ENCODE measurements at places on chromosomes 7 and 10.

- no peak for DNase-seq
Measured at GRCh38 chr10:97673736-97674525, 13.1 kb downstream of the AVPI1 start.

GRCh38 chr7:1544178-1544895, 11.7 kb downstream of the TMEM184A start:
- DNase-seq = no peak

DNA sequence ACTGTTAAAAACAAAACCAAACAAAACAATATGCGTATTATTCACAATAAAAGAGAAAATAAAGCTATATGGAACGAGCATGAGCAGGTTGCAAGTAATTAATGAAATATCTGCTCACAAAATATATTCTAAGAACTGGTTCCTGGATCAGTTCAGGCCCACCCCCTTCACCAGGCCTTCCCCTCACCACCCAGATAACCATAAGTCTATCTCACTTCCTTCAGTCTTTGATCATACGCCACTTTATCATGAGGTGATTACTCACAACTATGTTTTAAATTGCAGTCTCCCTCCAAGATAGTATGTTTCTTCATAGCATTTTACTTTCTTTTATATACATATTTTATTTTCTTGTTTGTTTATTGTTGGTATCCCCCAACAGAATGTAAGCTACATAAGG, 263.1 kb upstream of the HGF start:
- DNase-seq = no peak

DNA sequence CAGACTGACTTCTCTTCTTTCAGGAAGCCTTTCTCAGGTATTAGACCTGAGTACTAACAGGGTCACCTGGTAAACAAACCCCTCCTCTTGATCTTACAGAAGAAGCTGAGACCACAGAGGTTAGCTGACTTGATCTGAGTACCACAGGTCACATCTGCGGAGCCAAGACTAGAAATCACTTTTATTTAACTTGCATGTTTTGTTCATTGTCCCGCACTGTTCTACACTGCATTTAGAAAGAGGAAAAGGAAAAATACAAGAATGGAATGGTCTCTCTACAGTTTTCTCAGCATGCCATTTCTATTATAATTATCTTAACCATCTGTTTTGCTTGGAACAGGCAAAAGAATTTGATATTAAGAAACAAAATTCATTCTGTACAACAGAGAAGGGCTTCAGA, 245.6 kb upstream of the ETV1 start:
- DNase-seq = no peak

DNA sequence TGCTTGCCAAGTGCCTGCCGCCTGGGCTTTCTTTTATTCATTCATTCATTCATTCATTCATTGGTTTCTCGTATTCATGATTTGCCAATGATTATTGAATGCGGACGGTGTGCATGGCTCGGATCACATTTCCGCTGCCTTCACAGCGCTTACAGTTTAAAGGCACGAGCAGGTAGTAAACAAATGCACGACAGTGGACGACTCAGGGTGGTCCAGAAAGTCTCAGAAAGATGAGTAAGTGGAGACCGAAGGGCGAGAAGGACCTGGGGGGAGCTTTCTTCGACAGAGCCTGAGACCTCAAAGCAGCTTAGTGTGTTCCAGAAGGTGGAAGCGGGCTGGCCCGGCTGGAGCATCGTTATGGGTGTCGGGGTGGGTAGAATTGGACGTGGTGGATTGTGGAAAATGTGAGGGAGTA, 506 bp downstream of the MCM10 start:
- DNase-seq = no peak

DNA sequence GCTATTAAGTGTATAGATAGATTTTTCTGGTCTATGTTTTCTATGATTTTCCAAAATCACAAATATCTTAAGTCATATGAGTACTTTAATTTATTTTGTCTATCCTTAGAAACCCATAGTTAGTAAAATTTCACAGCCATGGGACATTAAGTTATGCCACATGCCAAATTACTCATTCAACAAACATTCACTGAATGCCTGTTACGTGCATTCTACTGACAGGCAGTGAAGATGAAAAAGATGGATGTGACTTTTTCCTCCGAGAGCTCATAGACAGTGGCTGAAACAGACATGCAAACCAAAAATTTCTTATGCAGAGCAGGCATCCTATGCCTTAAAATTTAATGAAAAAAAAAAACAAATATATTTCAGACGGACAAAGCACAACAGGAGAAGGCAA, 84.9 kb downstream of the CHRM2 start:
- DNase-seq = no peak

DNA sequence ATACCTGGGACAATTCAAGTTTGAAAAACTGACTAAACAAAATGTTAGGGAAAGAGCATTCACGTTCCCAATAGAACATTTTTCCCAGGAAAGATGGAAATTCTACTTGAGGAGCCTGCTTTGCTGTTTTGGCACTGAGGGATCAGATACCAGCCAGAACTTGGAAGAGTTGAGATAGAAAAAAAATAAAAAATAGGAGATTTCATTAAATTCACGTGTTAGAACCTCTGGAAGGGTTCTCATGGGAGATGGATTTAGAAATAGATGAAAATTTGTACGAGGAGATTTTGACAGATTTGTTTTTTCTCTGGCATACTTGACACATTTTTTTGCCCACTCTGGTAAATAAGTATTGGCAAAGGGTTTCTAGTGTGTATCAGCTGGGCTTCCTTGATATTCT, 63.7 kb downstream of the CELF2 start:
- DNase-seq = no peak

DNA sequence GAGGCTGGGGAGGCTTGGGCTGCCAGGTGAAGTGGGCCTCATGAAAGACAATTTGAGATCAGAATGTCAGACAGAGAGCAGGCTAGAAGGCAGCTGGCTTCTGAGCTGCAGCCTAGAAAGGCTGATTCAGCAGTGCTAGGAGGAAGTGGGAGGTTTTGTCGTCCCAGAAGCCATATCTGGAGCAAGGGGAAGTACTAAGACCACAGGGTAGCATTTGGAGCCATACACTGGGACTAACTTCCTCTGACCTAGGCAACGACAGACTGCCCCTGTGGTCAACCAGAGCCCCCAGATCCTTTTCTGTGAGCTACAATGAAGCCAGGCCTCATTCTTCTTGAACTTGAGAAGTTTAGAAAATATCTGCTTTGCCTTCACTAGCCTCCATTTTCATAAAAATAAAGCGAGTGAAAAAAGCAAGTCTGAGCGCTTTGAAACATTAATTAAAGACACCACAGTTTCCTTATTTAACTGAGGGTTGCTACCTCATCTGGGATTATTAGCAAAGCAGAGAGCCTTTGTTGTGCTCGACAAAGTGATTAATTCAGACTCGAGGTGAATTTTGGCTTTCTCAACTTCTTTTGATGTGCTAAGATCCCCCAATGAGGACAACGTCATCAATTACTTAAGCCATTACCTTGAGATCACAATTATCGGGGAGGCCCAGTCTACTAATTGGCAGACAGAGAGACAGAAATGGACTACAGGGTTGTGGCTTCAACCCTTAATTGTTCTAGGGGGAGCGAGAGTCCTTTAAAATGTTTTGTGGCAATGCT, 26.6 kb downstream of the TBXAS1 start:
- DNase-seq = no peak

DNA sequence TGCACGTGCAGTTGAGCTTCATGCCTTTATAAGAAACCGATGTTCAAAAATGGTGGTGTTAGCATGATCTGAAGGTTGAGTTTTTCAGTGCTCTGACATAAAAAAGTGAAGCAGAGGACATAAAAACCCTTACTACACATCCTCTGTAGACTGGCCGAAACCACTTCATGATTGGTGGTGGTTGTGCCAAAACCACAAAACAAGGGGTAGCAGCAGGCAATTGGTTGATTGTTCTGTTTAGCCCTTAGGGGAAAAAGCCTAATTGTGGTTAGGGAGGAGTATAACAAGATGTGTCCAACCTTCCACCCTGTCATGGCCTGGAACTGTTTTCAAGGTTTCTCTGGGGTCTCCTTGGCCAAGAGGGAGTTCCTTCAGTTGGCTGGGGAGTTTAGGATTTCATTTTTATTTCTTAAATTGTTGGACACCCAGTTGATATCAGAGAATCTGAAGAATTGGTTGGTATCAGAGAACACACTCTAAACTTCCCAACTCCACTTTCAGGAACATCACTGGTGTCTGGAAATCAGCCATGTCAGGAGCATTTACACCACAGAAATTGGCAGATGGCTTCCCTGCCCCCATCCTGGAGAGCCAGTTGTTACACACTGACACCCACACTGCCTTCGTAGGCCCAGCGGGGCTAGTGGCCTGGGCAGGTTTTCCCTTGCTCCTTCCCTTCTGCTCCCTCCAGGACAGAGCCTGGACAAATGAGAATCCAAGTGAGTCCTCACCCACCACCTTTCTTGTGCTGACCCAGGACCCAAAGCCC, 18.8 kb downstream of the MRPS24 start:
- DNase-seq = no peak

GRCh38 chr10:95531058-95531809, 29.9 kb downstream of the SORBS1 start:
- no peak for DNase-seq

GRCh38 chr7:30973791-30974604, 10.2 kb downstream of the GHRHR start:
- no peak for DNase-seq

- no peak for DNase-seq
Measured at GRCh38 chr10:66844176-66844942, 81.5 kb upstream of the LRRTM3 start.

GRCh38 chr10:44234483-44234875, 150.4 kb downstream of the CXCL12 start:
- no peak for DNase-seq

DNA sequence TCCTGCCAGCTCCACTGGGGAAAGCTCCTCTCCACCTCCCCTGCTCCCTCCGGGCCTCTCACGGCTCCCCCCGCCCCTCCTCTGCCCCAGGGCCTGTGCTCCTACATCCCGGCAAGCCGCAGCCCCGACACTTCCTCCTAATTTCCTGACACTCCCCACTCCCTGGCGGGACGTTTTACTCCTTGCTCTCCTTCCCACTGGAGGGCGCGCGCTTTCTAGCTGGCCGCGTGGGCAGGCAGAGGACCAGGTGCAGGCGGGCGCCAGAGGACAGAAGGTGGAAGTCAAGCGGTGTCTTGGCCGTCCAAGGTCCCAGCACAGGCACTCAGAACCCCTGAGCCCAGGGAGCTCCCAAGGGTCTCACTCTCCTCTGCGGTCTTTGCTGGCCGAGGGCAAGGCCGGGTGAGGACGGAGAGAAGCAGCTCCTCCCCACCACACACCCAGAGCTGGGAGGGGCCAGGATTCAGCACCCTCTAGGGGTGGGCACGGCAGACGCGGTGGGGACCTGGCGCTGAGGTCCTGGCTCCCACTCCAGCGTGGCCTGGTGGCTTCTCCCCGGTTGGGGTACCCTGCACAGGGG, 19.1 kb downstream of the ADAM8 start:
- no peak for DNase-seq

DNA sequence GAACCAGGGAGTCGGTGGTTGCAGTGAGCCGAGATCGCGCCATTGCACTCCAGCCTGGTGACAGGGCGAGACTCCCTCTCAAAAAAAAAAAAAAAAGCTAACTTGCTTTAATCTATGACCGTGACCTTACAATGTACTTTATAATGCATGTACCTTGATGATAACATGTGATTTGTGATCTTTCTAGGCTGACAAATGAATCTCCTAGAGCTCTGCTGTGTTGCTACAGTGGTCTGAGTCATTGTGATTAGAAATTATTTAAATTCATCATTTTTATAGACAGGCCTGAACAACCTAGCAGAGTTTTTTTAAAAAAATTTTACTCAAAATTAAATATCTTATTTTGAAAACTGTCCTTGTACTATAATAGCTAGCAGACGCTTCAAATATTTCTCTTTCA, 722.8 kb downstream of the NRG3 start:
- no peak for DNase-seq

- DNase-seq = no peak
Measured at GRCh38 chr7:45033261-45033930, 33.4 kb downstream of the CCM2 start.

DNA sequence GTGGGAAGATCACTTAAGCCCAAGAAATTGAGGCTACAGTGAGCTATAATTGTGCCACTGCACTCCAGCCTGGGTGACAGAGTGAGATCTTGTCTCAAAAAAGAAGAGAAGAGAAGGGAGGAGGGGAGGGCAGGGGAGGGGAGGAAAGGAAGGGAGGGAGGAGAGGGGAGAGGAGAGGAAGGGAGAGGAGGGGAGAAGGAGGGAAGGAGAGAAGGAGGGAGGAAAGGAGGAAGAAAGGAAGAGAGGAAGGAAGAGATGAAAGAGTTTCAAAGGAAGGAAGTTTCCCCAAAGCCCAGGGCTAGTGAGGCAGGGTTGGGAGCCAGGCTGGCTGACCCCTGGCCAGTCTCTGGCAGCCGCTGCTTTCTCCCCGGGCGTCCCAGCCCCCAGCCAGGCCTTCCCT, 32.6 kb downstream of the EPHB4 start:
- no peak for DNase-seq

GRCh38 chr7:1087952-1088920, at the start of gene GPER1:
TSS of gene GPER1 (plus strand) at chr7:1088113. CDS start at chr7:1091729, 3,616 bp downstream.
- no peak for DNase-seq

DNA sequence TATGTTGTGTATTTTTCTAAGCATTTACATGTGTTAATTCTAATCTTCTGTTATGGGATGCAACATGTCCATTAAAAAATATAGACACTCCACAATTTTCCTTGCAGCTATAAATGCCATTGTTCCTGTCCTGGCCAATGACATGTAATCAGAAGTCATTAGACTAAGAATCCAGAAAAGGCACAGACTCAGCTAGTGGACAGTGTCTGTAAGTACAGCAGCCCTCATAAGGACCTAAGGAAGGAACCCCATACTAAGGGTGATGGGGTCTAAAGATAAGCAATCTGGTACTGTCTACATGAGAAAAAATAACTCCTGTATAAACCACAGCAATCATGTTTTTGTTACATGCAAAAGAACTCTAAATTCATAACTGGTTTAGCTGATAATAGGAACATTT, 115.9 kb downstream of the GPR85 start:
- no peak for DNase-seq

GRCh38 chr10:73650537-73651331, 5.1 kb downstream of the SYNPO2L start:
- DNase-seq = no peak

DNA sequence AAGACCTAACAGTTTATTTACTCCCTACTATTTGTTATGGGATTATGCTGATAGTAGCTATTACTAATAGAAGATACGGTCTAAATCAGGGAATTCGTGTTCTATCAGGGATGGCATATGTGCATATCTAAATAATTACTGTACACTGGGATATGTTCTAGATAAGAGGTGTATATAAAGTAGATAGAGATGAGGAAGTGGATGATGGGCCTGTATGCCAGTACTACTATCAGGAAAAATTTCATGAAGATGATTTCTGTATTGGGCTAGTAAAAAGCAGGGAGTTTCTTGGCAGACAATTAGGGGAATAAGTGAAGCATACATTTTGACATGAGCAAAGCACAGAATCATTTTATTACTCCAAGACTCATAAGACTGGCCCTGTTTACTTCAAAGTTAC, 26.2 kb downstream of the PTPN12 start:
- DNase-seq = no peak

GRCh38 chr10:126569513-126570244, 100.8 kb downstream of the C10orf90 start:
- no peak for DNase-seq

- no peak for DNase-seq
Measured at GRCh38 chr7:2515424-2516193, 4.0 kb upstream of the LFNG start.
